Stimulated activated CD8-positive, alpha-beta memory T cell treated with anti-CD3 and anti-CD28 coated beads, Interleukin-2, amount 100 ng/mL, for 1 hour (primary cell): ENCODE measurements at places on chromosomes 11 and 22.

DNA sequence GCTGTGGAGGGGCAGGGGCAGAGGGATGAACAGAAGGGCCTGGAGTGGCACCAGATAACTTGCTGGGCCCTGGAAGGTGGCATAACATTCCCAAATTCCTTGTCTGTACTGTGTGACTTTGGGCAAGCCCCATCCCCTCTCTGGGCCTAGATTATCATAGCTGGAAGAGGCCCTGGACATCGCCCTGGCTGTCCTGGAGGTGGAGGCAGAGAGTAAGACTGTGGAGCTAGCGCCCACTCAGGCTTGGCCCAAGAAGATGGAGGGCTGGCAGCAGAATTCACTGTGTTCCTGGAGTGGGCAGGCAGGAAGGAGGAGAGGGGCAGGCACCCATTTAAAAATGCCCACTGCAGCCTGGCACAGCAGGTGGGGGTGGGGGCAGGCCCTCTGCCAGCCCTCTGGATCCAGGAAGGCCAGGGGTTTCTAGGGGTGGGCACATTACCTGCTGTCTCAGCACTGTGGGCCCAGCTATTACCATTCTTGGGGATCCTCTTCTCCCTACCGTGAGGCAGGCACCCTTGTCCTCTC is 22.6 kb downstream of the ARHGEF17 start:
- DNase-seq, result no peak

- peak; percentile 18 for DNase-seq
Measured at GRCh38 chr22:41603873-41604332, 14.3 kb upstream of the PMM1 start.

DNA sequence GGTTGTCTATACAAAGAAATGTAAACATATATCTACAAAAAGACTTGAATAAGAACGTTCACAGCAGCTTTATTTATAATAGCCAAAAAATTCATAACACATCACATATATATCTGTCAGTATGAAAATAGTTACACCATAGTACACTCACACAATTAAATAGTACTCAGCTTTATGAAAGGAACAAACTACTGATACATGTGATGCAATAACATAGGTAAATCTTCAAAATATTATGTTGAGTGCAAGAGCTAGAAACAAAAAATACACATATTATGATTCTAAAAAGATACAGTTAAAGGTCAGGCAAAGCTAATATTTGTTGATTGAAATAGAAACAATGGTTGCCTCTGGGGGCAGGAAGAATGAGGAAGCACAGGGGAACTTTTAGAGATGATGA is 6.6 kb downstream of the MRGPRX2 start:
- DNase-seq, result no peak

- DNase-seq, result no peak
Measured at GRCh38 chr11:118057251-118058145, 19.4 kb upstream of the TMPRSS4 start.

DNA sequence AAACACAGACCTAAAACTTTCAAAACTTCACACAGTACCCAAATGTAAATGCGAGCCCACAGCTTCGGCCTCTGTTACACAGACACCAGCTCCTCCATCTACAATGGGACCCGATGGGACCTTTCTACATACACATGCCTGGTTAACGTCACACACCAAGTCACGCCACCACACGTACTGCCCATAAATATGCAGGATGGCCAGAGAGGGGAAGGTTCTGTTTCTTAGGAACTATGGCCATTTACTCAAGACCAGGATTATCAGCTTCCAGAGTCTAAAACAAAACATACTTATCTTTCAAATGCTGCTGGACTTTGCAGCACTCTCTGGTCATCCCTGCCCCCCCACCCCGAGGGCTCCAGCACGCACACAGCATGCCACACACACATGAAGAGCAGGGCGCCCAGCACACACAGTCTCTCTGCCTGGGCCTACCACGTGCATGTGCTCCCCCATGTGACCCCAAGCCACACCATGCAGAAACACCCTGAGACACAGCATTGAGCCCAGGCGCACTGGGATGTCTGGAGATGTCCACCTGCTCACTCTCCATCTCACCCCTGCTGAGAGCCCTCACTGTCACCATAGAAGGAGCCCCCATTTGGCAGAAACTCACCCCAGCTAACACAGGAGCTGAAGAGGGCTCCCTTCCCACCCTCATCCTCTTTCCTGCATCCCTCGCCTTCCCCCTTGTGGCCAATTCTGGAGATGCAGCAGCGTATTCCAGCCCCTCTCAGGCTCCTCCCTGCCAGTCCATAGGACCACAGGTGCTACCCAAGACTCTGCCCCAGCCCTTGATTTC is 61.8 kb downstream of the SLC22A12 start:
- peak; percentile 37 for DNase-seq

- DNase-seq, result no peak
Measured at GRCh38 chr22:31544481-31545480, 48.4 kb downstream of the SFI1 start.

DNA sequence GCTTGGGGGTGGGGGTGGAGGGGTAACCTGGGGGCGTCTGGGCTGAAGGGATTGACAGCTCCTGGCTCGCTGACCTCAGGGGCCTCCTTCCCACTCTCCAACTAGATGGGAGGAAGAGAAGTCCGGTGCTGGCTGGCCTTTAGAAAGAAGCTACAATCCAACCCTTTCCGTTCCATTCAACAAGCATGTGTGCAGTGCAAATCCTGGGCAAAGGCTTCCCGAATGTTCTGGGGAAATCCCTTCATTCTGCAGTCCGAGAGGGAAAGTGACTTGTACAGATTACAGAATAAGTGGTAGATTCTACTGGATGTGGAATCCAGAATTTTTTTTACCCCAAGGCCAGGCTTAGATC is 149.9 kb downstream of the FEZ1 start:
- DNase-seq, result no peak

- DNase-seq, result no peak
Measured at GRCh38 chr22:21714786-21715185, 20.8 kb downstream of the YPEL1 start.

DNA sequence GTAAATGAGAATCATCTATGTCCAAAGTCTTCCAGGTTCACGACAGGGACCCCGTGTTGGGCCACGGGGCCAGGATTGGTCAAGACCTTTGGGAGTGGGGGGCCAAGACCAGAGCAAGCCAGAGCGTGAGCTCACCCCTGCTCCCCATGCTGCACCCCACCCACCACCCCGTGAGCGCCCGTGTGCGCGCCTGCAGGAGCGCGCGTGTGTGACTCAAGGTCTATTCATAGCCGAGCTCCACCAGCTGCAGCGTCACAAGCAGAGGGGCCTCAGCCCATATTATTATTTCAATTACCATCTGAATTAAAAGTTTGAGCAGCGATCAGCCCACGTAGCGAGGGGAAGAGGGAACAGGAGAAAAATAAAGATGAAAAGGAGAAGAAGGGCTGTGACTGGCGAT is 5.2 kb downstream of the KCNJ4 start:
- no peak for DNase-seq

DNA sequence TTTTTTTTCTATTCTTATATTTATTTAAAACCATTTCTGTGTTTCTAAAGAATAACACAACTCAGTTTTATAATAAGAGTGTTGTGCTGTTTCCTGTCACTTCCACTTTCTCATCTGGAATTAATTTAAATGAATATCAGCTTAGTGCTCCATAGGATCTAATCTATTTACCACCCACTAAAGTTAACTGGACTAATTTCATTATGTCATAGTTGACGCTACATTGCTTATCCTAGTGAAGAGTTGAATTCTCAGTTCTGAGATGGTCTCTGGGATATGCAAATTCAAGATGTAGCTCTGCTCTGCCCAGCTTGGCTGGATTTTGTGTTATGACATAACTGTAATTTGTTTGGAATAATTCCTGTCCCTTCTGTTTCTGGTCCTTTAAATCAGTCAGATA is 380.1 kb downstream of the METTL15 start:
- no peak for DNase-seq

DNA sequence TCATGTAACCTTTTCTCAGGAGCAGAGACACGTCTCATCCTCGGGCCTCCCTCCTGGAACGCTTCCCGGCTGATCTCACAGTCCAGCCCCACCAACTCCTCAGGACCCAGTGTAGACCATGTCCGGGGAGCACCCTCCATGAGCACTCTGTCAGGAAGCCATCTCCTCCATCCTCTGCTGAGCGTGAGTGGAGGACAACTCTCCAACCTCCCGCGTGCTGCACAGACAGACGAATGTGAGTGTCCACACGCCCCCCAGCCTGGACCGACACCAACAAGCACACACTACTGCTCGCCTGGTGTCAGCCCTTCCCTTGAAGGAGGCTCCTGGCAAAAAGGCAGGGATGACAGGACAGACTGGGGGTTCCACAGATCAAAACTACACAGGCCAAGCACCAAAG is 86.6 kb downstream of the SHANK2 start:
- DNase-seq, result no peak

DNA sequence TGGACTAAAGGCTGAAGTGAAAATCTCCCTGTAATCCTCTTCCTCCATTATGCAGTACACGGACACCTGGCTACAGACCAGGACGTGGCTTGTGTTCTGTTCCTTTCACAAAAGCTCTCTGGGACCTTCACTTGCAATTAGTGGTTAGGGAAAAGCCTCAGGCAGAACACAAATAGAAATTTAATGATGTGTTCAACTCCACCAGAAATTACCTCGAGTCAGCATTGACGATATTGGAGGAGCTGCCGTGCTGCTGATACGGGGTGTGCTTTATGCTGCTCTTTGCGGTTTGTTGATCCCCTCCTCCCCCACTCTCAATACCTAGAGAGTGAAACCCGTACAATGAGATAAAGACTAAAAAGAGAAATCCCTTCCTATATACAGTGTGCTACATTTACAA is 48.9 kb downstream of the POLD3 start:
- DNase-seq, result no peak

DNA sequence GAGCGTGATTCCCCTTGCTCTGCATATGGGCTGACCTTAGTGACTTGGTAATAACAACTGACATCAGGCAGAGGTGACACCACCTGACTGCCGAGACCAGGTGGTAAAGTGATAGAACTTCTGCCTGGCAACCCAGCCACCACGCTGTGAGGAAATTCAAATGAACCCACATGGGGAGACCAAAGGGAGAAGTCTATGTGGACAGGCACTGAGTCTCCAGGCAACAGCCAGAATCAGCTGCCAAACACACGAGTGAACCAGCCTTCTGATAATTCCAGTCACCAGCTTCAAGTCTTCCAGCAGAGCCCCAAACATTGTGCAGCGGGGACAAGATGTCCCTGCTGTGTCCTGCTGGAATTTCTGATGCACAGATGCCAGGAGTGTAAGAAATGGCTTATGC is 29.7 kb downstream of the SPATA19 start:
- no peak for DNase-seq

DNA sequence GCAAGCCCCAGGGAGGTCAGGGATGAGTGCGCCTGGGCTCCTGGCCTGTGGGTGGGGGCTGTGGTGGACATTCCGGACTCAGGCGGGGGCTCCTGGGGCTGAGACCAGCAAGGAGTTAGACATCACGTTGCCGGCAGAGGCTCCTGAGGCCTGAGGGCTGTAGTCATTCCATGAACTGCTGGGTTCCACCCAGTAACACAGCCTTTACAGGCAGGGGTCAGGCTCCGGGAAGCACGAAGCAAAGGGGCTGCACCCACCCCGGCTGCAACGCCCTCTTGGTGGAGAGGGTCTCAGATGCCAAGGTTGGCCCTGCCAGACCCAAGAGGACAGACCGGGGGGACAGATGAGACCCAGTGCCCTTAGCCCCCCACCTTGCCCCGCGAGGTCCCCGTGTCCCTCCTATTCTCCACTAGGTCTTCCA is 9.0 kb downstream of the TNNT3 start:
- no peak for DNase-seq

GRCh38 chr22:28002863-28003565 is 84.0 kb upstream of the PITPNB start:
- DNase-seq, result no peak
